ENCODE measurements at places on chromosomes 5 and 9.

- DNase-seq, result no peak
These were observed 279.2 kb upstream of the ZNF462 start for GRCh38 chr9:106583751-106584150.

GRCh38 chr5:79689541-79690466, at the start of gene CMYA5:
TSS of gene CMYA5 (plus strand) at chr5:79689836. CDS start at chr5:79689908, 72 bp downstream.
- no peak for DNase-seq

DNA sequence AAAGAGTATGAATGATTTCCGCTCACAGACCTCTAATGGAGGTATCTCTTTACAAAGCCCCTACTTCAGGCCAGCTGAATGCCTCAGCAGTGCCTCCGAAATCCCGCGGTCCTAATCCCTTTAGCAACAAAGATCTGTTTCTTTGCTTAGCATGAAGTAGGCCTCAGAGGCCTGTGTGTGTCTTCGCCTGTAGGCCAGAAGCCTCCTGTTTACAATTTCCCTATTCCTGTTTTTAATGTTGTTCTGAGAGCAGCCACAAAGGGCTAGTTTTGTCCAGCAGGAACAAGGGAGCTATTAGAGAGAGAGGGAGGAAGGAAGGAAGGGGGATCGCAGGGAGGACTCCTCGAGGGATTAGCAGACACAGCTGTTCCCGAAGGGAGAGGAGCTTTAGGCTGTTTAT, 166.4 kb upstream of the SPRY4 start:
- no peak for DNase-seq

- DNase-seq, result no peak
These were observed 194.0 kb downstream of the HTR1A start for GRCh38 chr5:63768221-63768620.

GRCh38 chr9:89527084-89527483, 29.2 kb upstream of the SEMA4D start:
- DNase-seq, result no peak

- DNase-seq, result no peak
These were observed 216.9 kb downstream of the SPOCK1 start for GRCh38 chr5:137282216-137282615.

DNA sequence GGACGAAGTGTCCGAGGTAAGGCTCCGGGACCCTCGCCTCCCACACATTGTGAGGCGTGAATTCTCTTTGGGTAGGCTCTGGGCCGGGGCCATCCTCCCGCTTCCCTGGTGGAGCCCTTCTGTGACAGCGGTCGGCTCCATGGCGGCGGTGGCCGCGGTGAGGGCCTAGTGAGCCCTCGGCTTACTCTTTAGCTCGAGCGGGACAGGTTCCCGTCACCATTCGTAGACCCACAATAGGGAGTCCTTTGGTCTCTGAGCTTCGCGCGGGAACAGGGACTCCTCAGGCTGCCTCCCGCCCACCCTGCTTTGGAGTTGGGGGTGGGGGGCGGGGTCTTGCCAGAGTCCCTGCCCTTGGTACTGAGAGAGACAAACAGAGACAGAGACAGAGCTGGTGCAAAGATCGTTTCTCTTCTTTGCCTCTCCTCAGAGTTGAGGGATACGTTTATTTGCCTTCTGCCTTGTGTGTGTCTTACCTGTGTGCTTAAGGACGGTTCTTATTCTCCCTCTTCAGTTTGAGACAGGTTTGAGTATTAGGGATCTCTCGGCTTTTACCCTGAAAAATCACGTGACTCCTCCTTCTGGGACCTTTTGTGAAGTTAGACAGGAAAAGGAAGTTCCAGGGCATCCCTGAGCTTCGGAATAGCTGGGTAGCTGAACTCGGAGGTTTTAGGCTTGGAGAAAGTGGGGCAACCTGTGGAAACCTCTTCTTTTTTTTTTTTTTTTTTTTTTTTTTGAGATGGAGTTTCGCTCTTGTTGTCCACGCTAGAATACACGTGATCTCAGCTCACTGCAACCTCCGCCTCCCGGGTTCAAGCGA, 833 bp downstream of the ANKHD1 start:
- peak; percentile 41 for DNase-seq

- no peak for DNase-seq
These were observed 62.7 kb downstream of the HAPLN1 start for GRCh38 chr5:83657807-83658525.

DNA sequence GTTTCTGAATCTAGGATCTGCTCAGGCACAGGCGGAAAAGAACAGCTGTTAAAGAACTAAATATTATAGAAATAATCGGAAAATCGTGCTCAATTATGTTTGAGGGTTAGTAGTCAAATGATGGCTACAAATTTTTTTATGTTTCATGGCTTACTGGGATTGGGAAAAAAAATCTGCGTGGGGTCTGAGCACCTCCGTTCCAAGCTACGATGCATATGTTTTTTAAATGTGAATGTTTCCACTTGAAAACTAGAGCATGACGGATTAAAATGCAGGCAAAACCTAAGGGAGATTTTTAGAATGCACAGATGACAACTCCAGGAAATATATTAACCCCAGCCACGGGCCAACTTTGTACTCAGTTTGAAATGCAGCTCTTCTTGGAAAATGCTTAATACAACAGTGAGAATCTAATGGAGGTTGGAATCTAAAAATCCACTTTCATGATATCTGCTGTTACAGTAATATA, 5.3 kb downstream of the OTP start:
- no peak for DNase-seq

DNA sequence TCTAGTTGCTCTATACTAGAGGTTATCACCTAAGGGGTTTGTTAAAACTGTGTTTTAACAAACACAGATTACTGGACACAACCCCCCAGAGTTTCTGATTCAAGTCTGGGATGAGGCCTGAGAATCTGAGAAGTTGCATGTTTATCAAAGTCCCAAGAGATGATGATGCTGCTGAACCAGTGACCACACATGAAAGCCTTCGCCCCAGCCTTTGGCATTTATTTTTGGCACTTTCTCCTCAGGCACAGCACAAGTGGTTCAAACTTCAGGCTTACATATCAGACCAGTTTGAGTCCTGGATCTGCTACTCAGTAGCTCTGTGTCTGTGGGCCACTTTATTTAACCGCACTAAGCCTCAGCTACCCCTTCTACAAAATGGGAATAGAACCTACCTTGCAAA, 407.2 kb upstream of the PIK3R1 start:
- no peak for DNase-seq

DNA sequence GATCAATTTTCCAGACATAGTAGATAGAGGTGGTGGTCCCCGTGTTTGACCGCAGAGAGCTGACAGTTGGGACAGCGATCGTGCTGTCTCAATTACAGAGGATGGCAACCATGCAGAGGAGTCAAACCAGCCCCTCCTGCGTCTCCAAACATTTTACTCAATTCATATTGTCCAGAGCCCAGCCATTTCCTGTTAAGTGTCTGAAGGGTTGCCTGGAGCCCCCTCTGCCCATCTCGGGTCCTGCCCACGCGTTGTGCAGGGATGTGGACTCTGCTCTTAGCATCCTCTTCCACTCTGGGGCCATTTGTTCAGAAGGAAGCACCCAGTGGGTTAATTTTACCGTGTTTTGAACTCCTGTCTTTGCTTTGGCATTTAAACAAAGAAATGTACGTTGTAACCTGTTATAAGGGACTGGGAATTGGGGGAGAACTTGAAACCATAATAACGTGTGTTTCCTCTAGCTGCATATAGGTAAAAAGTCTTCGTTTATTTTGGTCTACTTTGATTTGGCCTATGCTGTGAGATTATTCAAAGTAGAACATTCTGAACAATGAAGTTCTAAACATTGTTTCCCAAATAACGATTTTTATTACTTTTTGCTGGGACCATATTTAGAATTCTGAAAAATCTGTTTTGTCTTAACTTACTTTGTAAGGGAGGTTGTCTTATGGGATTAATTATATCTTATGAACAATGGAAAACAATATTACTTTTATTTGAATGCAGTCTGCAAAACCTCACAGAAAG, 876 bp downstream of the EGFLAM start:
- DNase-seq, result no peak

- no peak for DNase-seq
These were observed at the start of gene ARID3C for GRCh38 chr9:34628656-34629490. TSS of gene ARID3C (minus strand) at chr9:34629066. CDS start at chr9:34628014, 1,052 bp downstream.

DNA sequence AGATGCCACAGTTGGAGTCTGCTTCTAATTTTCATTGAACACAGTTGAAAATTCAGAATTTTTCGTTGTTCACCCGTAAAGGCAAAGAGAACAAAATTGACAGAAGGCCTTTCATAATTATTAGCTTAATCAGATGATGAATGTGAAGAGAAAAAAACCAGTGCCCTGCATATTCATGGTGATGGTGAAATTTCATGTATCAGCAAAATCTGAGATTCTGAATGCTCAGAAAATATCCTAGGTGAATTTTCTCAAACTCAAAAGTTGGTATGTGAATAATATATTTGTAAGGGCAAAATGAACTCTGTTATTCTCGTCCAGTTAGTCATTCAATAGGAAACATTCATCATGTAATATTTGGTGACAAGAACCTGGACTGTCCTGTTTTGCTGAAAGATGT, 135.9 kb upstream of the DHFR start:
- no peak for DNase-seq

GRCh38 chr9:15278091-15278687, 28.8 kb downstream of the TTC39B start:
- DNase-seq, result no peak

GRCh38 chr5:128083811-128084227, 253 bp downstream of the SLC12A2 start:
- no peak for DNase-seq

DNA sequence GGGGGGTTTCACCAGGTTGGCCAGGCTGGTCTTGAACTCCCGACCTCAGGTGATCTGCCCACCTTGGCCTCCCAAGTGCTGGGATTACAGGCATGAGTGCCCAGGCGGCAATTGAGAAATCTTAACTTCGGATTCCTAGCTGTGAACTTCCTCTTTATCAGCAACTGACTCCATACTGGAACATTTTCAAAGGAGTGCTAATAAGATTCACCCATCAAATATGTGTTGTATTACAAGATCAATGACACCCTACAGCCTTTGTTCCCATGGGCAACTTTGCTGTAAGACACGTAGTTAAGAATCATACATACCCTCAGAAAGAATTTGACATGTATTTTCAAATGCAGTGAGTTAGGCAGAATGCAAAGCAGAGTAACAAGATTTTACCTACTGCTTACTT, 23.1 kb upstream of the ACOT12 start:
- no peak for DNase-seq

GRCh38 chr9:83030391-83031107, 32.4 kb downstream of the RASEF start:
- DNase-seq, result no peak

All from stimulated activated CD8-positive, alpha-beta memory T cell treated with anti-CD3 and anti-CD28 coated beads, Interleukin-7, amount 100 ng/mL, for 4 hours (primary cell).